Left kidney (tissue), 8 donors: ENCODE measurements at places on chromosomes 2 and 18. TPM values are rescaled to one million over a fixed set of nuclear protein-coding genes. Genes with fewer than 3 reads are reported as not detected.

GRCh38 chr2:187874786-187875185 lies 320.6 kb upstream of the TFPI start:
- DNase-seq, result no peak

DNA sequence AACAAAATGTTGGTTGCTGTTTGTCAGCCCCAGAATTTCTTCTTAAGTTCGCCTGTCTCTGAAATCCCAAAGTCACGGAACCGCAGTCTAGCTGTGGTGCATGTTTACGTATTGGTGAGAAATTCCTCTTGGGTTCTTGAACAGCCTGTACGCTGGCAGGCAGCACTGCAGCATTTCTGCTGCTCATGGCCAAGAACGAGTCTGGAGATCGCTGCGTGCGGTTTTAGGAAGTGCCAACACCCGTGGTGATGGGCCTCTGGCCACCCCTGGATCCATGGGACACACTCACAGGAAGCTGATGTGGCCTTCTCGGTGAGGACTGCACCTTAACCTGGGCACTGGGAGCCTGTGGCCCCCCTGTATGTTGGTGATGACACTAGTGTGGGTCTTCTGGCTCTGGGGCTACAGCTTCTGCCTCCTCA lies 23.7 kb downstream of the ASB1 start:
- DNase-seq, result no peak

DNA sequence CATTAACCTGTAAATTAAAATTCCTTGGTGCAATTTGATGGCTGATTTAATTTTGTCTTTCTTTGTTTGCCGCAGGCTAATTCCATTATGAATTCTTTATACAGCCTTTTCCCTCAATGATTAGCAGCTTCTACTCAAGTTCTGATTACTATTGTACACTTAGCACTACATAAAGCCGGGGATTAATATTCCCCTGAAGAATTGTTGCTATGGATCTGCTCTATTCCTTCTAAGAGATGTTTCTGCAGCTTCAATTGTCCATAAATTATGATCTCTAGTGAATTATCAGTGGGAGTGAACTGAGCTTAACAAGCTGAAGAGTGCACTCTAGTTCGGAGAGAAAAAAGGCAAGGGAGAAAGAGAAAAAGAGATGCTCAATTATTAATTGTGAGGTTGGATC lies 433.7 kb upstream of the SPRED2 start:
- no peak for DNase-seq

- DNase-seq, result no peak
Observed at GRCh38 chr2:85015653-85016360, 44.8 kb downstream of the KCMF1 start.

DNA sequence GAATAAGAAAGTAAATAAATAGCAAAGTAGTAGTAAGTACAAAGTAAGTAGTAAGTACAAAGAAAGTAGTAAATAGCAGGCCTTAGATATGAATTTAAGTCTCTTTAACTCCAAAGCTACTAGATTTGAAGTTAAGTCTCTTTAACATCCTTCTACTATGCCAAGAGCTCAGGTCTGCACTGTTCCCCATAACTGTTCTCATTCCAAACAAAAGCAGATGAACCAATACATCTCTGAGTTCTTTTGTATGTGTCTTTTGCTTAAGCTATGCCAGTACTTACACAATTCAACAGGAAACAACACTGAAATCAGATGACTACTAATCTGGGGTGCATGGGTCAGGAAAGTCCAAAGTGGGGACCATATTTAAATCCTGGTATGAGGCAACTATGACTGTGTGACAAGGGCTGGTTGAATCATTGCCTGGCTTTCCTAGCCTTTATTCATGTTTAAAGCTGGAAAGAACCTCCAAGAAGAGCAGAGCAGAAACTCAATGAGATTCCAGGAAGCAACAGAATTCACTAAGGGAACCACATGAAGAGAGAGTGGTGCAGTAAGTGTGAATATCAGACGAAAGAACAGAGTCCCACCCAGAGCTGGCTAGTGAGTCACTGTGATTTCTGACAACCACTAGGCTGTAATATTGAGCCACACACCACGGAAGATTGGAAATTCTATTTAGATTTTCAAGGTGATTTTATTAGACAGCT lies 51.0 kb upstream of the CYP26B1 start:
- no peak for DNase-seq

DNA sequence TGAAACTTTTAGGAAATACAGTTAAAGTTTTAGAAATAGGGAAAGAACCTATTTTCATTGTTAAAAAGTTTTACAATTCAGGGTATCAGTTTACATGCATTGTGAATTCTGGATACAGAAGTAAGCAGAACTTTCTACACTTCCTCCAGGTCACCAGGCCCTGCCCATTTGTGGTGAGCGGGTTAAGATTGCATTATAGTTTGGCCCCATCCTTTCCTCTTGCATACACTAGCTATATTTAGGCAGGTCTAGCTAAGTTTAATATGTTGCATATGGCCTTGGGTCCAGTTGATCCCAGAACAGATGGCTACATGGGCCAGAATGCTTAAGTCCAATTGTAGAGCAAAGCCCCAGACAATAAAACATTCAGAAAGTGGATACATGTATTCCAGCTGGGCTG lies 4.8 kb downstream of the VWA3B start:
- DNase-seq, result no peak

The BCL11A gene
- polyA plus RNA-seq, result 15.1 TPM

The ONECUT2 gene
- polyA plus RNA-seq, result 0.12 TPM
